ENCODE measurements at places on chromosomes 12 and 14. TPM values are rescaled to one million over a fixed set of nuclear protein-coding genes. Genes with fewer than 3 reads are reported as not detected.
A peak's percentile ranks its signal among the peaks of the same experiment; 100 is the strongest.

GRCh38 chr12:2484141-2484776 is 310.5 kb upstream of the FKBP4 start:
- no peak for DNase-seq

DNA sequence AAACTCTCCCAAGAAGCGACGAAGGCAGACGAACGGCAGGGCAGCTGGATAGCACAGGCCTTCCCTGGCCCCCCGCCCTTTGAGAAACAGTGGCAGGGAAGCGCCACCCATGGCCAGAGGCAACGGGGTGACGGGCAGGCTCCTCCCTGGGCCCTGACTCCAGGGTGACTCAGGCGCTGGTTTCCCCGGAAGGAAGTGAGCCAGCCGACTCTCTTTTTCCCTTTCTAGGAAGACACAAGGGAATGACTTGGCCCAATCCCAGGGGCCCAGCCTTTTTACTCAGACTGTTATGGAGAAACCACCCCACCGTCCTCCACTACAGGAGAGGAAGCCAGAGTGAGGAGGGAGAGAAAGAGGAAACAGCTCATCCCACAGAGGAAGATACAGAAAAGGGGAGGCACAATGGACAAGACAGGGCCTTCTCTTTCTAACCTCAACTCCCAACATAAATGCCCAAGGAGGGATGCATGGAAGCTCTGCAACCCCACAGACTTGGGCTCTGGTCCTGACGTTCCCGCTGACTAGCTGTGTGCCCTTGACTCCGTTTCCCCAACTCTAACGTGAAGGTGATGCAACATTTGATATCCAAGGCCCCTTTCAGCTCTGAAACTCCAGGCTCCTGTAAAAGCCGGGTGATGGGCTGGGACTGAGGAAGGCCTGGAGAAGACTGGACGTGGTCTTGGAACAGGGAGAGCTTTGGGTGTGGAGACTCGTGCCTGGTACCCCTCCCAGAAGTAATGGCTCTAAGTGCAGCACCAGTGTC is 27.9 kb downstream of the ACTN1 start:
- DNase-seq = peak; percentile 72

Gene NUDT4
- 39.3 TPM for total RNA-seq

Gene LDHB
- 123 TPM for total RNA-seq

GRCh38 chr12:109069307-109070271 is 17.2 kb downstream of the USP30 start:
- no peak for DNase-seq

- no peak for DNase-seq
These were observed 126.6 kb upstream of the PRKD1 start for GRCh38 chr14:30054201-30054600.

GRCh38 chr14:92471919-92472318 is 41.7 kb upstream of the RIN3 start:
- no peak for DNase-seq

DNA sequence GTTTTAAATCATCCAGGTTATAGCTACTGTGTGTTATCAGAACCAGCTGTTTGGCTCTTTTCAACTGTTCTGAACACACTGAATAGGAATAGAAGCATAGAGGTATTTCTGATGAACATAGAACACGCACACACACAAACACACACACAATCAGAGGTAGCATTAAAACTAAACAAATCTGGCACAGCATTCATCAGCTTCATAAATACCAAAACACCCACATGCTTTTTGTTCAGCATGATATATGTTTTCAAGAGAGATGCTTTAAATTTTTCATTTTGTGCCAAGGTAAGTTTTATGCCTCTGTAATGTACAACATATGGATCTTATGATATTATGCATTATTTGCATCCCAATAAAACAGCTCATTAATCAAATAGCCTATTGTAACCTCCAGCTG is 208.6 kb downstream of the GALC start:
- DNase-seq = no peak

DNA sequence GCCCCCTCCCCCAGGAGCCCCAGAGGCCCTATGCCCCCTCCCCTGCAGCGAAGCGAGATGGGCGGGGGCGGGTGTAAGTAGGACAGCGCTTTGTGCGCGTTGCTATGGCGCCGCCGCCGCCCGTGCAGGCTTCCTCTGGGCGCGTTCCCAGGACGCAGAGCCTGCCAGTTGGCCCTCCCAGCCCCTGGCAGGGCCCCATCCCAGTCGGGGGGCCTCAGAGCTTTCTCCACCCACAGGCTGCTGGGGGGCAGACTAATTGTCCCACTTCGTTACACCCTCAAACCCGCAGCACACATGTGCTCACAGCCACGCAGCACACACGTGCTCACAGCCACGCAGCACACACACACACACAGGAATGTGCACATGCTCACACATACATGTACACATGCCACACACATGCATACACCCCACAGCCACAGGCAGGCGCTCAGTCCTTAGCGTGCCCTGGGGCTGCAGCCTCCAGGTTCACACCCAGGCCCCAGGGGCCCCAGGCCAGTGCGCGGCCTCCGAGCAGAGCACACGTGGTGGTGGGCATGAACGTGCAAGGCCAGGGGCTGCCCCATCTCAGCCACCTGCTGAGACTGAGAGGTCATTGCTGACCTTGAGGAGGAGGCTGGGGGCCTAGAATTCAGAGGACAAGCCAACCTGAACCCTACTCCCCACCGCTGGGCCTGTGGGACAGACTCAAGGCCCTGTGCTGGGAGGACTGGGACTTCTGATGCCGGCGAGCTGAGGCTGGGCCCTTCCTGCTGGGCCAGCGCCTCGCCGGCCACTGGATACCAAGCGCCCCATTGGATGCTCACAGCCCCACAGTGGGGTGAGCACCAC is 15.6 kb downstream of the TRMT61A start:
- DNase-seq = no peak

DNA sequence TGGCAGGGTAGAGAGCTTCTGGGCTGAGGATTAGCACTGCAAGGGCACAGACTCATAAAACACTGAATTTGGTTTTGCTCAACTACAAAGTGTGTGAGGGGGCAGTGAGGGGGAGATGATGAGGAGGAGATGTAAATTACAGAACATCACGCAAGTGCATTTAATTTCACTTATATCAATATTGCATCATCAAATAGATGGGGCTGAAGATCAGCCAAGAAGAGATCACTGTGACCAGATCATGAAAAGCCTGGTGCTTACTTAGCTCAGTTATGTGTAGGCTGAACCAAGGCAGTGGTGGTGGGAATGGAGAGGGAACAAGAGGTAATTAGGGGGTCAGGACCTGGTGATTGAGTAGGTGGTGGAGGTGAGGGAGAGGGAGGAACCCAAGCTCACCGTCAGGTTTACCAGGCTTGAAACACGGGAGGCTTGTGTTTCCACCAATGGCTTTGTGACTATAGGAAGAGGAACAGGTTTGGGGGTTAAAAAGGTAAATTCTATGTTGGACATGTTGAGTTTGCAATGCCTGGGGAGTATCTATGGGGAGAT is 11.3 kb downstream of the FOS start:
- DNase-seq = no peak

DNA sequence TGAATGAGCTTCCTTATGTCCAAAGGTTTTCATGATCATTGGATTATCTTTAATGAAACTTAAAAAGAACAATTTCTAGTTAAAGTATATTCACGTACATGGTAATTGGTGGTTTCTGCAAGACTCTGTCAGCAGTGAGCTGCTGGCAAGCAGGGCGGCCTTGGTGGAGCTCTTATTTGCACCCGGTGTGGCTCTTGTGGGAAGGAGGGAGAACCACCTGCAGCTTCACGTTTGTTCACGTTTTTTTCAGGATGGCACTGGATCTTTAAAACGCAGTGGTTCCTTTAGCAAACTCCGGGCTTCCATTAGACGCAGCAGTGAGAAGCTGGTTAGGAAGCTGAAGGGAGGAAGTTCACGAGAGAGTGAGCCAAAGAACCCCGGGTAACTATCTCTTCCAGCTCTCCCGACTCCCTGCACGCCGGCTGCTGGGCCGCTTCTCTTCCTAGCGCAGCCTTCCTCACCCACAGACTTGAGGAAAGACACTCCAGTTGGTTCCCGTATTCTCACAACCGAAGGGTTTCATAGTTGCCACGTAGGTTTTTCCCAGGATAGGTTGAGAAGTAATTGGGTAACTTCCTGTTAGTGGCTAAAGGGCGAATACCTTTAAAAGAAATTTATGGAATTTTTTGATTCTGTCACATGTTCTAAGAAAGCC is 28.3 kb downstream of the XRCC3 start:
- no peak for DNase-seq

DNA sequence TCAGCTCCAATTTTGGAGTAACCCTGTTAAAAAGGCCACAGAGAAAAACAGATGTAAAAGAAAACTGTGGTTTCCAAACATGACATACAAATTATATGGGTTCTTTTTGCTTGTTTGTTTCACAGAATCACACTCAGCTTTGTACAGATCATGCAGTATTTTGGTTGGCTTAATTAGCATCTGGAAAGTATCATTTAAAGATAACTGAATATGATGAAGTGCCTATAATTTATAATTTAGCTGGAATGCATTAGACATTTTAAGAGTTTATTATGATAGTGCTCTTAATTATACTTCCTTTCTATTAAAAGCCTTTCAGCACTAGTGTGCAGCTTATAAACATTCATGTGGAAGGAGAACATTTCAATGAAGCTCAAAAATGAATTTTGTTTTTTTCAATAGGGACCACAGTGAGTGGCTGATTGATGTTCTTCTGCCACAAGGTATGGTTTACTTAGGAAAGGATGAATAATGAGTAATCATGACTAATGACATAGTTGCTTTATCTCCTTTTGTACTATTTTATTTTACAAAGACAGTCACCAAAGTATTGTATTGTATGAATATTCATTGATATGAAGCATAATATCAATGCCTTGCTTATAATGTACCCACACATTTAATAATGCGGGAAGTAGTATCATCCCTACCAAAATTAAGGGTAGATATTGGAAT is 98.3 kb downstream of the UNC79 start:
- no peak for DNase-seq

DNA sequence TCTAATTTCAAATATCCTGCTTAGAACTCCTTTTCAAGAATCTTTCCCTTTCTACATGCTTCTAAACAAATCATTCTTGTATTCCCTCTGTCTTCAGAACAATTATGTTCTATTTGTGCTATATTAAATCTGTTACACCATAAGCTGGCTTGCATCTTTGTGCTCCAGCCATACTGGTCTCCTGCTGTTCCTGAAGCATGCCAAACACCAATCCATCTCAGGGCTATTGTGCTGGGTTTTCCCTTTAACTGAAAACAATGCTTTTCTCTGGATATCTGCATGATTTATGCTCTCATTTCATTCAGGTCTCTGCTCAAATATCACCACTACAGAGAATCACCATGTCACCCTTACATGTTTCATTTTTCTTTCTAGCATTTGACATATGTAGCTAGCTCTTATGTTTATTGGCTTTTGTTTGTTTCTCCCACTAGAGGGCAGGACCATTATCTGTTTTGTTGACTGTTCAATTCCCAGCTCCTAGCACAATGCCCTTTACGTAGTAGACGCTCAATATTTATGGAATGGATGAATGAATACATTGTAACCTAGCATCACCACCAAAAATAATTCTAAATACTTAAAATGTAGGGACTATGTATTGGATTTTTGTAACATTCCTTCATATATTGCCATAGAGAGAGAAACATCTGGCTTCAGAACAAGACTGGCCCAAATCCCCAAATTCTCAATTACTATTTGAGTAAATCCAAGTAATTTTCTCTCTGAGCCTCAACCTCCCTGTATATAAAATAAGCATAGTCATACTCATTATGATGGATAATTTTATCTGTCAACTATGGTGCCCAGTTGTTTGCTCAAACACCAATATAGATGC is 302.0 kb upstream of the SYT1 start:
- no peak for DNase-seq

Data from stomach (tissue), 19 donors.